ENCODE measurements at places on chromosomes 2 and 18.

DNA sequence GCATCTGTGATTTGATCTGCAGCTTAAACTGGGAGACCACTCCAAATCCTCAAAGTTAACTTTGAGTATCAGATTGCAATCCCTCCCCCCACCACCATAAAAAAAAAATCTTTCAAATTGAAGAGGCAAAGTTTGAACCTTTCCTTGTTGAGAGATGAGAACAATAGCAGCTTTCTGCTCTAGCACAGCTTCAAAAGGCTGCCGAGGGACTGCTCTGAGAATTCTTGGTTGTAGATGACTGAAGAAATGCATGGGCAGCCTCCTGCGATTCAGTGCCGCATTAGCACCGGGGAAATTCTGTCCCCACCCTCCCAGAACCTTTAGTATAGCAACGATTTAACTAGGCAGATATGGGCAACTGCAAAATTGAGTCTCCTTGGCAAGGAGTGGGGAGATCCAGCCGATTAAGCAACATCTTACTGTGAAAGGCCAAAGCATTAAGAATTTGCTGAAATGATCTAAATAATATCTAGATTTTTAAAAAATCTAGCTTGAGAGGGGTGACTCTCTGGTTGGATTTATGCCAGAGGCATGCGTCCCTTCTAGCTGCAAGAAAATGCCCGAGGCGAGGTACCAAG, 3.9 kb upstream of the SP5 start:
- no peak for DNase-seq

GRCh38 chr2:142241016-142241415, 110.2 kb upstream of the LRP1B start:
- no peak for DNase-seq

DNA sequence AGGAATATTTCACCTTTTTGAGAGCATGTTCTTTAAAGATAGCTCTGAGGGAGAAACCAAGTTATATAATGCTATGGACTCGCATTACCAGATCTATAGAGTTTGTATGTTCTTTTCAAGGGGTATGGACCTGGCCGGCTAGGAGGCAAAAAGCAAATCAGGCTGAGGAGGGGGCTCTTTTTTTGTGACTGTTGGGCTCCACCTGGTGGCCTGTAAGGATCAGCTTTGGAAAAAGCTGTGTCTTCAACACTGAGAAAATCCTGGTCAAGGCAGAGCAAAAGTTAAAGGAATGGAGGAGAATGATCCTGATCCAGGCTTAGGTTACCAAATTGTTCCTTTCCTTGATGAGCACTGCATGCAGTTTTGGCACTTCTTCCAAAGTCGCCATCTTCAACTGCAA, 180.5 kb downstream of the DIS3L2 start:
- DNase-seq = peak; percentile 19

GRCh38 chr2:74573747-74574562, 19.4 kb downstream of the DOK1 start:
- DNase-seq = peak; percentile 51

GRCh38 chr2:150389447-150389846, 98.0 kb downstream of the RND3 start:
- DNase-seq = no peak

DNA sequence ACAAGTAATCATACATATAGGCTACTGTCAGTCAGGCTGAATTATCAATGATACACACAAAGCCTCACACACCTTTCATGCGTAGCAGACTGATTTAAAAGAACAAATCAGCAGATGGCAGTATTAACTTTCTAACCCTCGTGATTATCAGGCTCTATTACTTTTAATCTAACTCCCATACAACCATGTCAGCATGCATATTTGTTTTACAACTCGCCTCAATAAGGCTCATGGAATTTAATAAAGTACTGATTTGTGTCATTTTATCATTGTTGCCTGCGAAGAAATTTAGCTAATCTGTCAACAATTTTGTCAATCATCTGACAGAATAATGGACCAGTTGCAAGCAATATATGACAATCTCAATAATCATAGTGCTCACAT, 82.8 kb downstream of the SLC25A12 start:
- no peak for DNase-seq

GRCh38 chr2:1741851-1742250, 2.5 kb downstream of the PXDN start:
- no peak for DNase-seq

- peak; percentile 64 for DNase-seq
These were observed 158.9 kb downstream of the PRPF40A start for GRCh38 chr2:152558158-152558984.

DNA sequence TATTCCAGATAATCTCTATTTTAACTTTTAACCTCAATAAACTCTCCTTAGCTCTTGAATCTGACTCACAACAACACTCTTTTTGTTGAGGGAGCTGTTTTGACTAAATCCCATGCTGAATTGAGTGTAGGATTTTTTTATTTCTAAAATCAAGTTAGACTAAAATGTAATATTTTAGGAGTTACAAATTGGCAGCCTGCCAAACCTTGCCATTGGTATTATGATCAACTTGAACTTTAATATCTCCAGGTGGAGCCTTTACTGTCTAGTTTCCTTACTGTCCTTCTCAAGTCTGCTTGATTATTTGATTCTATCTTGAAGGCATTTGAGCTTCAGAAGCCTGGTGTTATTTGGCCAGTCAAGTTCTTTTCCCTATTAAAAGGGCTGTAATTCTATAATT, 8.7 kb downstream of the PIKFYVE start:
- DNase-seq = no peak

DNA sequence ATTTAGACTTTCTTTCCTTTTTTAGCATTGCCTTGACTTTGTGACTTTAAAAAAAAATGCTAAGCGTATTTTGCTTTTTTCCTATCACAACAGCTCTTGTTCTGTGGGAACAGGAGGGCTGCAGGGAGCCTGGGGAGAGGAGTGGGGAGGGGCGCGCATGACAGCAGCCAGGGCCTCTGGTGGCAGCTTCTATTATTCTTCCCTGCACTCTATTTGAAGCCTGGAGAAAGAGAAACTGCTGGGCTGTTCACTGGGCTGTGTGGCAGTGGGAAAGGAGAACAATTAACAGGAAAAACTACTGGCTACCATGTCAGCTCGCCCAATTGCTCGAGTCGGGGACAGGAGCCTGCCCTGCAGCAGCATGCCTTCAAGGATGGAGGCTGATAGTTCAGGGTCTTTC, 119.0 kb upstream of the ZBTB14 start:
- DNase-seq = no peak

GRCh38 chr2:201908901-201909300, 102.6 kb downstream of the CDK15 start:
- no peak for DNase-seq

- DNase-seq = no peak
These were observed 69.6 kb downstream of the EML4 start for GRCh38 chr2:42238644-42239288.

DNA sequence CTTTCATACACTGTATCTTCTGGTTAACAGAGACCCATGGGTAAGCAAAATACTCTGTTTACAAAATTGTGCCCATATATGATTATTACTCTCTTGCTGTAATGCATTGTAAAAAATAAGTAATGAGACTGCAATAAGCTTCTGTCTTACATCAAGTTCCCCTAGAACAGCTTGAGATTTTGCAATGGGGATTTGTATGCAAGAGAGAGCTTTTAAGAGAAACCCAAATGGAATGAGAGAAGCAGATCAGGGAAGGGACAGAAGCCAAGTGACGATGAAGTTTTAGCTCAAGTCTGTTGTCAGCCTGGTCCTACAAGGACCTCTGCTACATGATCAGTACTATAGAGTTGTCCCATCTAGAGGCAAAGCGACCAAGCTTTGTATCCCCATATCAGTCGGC, 218.1 kb upstream of the VWC2L start:
- DNase-seq = no peak

GRCh38 chr2:206442833-206443734, at the start of gene ADAM23:
TSS of gene ADAM23 (plus strand) at chr2:206443532. CDS start at chr2:206443867, 335 bp downstream.
- peak; percentile 73 for DNase-seq

Measured in muscle of back (tissue), 13 donors.